COR-L47 (cell line): ENCODE measurements at places on chromosomes 3 and 15.

DNA sequence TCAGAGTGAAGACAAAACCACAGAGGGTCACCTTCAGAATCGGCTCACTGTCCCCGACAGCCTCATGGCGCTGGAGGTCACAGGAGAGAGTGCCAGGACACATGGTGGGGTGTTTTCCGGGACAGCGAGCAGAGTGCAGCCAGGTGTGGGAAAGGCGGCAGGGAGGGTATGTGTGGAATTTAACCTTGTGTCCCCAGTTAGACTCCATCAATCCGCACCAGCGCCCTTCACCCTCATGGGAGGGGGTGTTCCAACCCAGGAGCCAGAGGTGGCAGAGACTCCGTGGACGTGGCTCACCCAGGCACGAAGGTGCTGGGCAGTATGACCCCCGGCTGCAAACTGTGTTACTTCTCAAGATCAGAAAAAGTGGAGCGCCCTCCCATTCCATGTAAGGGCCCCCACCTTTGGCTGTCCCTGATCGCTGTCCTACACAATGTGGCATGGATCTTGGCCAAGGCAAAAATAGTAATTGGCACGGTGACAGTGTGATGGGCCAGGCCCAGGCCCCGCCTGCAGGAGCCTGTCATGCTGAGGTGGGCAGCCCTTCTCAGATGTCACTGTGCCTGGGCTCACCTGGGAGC lies 190.3 kb downstream of the XXYLT1 start:
- peak; percentile 86 for DNase-seq

- DNase-seq, result no peak
Measured at GRCh38 chr15:69853544-69853951, 244.2 kb downstream of the TLE3 start.

- DNase-seq, result no peak
Measured at GRCh38 chr3:144763878-144764454, 792.3 kb downstream of the DIPK2A start.

DNA sequence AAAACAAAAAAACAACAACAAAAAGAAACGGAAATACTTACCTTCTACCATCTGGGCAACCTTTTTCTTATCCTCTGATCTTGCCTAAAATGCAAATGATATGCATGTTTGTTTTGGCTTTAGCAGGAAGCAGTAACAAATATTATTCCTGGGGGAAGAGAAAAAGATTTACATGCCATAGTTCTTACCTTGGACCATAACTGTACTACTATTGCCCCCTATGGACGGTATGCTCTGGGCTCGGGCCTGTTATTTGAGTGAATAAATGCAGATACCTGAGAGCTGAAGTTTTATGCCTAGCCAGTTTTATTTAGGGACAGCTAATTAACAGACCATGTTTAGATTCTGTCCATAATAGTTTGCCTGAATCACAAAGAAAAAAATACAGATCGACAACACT lies 12.6 kb upstream of the STARD5 start:
- no peak for DNase-seq

- no peak for DNase-seq
Measured at GRCh38 chr3:30077746-30078145, 528.7 kb upstream of the TGFBR2 start.

- no peak for DNase-seq
Measured at GRCh38 chr15:46703020-46703861, 1014.1 kb upstream of the SEMA6D start.

GRCh38 chr15:88513195-88513594 lies 33.3 kb downstream of the DET1 start:
- no peak for DNase-seq

GRCh38 chr3:59016930-59017616 lies 32.8 kb downstream of the CFAP20DC start:
- no peak for DNase-seq

DNA sequence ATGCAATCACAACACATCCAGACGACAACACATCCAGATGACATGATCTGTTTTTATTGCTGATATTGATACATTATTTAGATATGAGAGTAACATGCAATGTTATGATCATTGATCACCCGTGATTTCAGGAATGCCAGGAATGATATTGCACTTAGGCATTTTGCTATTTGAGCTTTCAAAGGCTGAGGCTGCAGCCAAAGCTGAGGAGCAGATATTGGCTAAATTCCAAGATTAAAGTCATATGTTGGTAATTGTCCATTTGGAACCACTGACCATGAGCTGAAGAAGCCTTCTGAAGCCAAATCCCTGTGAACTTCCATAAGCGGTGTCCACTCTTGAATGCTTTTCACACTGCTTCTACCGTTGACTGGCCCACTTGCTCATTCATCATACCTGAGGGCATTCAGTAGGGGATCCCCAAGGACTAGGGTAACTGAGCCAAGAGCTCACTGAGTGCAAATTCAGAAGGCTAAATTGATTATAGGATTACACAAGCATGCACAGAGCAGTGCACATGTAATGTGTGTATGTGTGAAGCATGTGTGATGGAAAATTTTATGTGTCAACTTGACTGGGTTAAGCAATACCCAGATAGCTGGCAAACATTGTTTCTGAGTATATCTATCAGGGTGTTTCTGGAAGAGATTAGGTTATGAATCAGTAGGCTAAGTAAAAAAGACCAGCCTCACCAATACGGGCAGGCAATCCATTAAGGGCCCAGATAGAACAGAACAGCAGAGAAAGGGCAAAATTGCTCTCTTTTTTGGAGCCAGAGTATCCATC lies 92.1 kb upstream of the PLAAT1 start:
- DNase-seq, result no peak

- no peak for DNase-seq
Measured at GRCh38 chr3:79175870-79176269, 591.9 kb downstream of the ROBO1 start.

GRCh38 chr15:85854345-85855097 lies 59.8 kb upstream of the KLHL25 start:
- DNase-seq, result peak; percentile 57
